ENCODE measurements at places on chromosomes 7 and 10. TPM values are rescaled to one million over a fixed set of nuclear protein-coding genes. Genes with fewer than 3 reads are reported as not detected.
A peak's percentile ranks its signal among the peaks of the same experiment; 100 is the strongest.

KAT6B gene
- total RNA-seq, result 43.9 TPM

FAM25C gene
- total RNA-seq, result not detected

- no peak overlapping the region for H3K27ac ChIP-seq
- H3K4me3 ChIP-seq, result no peak overlapping the region
- no peaks in the 10 kb centered on the region for H3K36me3 ChIP-seq
- H3K27me3 ChIP-seq, result no peaks in the 10 kb centered on the region
Measured at GRCh38 chr10:15558136-15558535, 161.6 kb downstream of the ITGA8 start.

GRCh38 chr7:116339564-116339963, 129.2 kb downstream of the TES start:
- H3K4me1 ChIP-seq, result peaks cover 13% of the 10 kb centered on the region
- DNase-seq, result peak; percentile 13
- no peak overlapping the region for H3K4me3 ChIP-seq
- no peaks in the 10 kb centered on the region for H3K36me3 ChIP-seq

- H3K36me3 ChIP-seq, result no peaks in the 10 kb centered on the region
- no peak overlapping the region for H3K27ac ChIP-seq
- no peaks in the 10 kb centered on the region for H3K4me1 ChIP-seq
- no peaks in the 10 kb centered on the region for H3K27me3 ChIP-seq
Measured at GRCh38 chr10:69963835-69964710, 88.6 kb upstream of the MACROH2A2 start.

Data from cardiac muscle cell (in vitro differentiated cells and primary cell).